SJSA1 (cell line): ENCODE measurements at places on chromosomes 11 and 22. TPM values are rescaled to one million over a fixed set of nuclear protein-coding genes. Genes with fewer than 3 reads are reported as not detected.

DNA sequence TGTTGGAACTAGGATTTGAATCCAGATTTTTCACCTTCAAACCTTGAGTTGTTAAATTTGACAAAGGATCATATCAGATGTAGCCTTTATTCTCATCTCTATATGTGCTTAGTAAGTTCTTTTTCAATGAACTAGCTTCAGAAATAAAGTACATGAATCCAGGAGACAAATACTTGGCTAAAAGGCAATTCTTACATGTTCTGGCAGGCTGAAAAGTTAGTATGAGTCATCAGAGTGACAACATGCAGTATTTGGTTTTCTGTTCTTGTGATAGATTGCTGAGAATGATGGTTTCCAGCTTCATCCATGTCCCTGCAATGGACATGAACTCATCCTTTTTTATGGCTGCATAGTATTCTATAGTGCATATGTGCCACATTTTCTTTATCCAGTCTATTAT, 40.4 kb downstream of the BBOX1 start:
- no peak overlapping the region for H3K4me3 ChIP-seq
- H3K27ac ChIP-seq: no peak overlapping the region
- no peaks in the 10 kb centered on the region for H3K36me3 ChIP-seq
- no peaks in the 10 kb centered on the region for H3K4me1 ChIP-seq
- DNase-seq: no peak

- DNase-seq: no peak
- H3K27ac ChIP-seq: no peak overlapping the region
- H3K4me3 ChIP-seq: no peak overlapping the region
- no peaks in the 10 kb centered on the region for H3K4me1 ChIP-seq
- H3K36me3 ChIP-seq: no peaks in the 10 kb centered on the region
- peaks cover 6% of the 10 kb centered on the region for H3K27me3 ChIP-seq
Measured at GRCh38 chr11:45247433-45247832, 38.7 kb downstream of the SYT13 start.

DNA sequence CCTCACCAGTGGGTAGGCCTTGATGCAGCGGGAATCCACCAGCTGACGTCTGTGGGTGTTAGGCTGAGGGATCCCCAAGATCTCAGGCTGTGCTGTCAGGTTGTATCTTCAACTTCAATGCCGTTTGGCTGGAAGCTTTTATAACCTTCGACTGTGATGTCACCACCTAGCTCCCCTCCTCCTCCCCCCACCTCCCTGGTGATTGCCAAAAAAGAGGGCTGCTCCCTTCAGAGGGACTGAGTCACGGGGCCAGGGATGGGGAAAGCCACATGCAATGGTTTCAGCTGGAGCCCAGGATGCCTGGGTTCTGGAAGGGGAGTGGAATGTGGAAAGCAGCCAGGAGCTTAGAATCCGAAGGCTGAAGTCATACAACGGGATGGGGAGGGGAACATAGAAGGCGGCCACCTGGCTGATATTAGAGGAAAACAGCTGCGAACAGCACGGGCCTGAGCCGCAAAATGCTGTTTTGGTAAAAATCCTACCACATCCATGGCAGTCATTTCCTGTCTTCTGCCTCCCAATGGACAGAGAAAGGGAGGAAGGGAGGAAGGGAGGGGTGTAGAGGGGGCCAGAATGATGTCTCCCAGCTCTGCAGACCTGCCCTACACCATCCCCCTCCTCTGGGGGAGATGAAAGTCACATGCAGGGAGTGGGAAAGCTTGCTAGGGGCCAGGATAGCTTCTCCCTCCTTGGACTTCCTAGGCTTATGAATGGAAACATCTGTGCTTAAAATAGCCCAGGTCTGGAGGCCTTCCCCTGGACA, at the start of gene LRRN4CL:
Gene LRRN4CL, minus strand, starts transcription at position 110 of the 763 bp plus-strand sequence. CDS start 1,022 bp downstream, outside the sequence.
- H3K36me3 ChIP-seq: peaks cover 46% of the 10 kb centered on the region
- H3K4me1 ChIP-seq: peaks cover 12% of the 10 kb centered on the region

- no peaks in the 10 kb centered on the region for H3K27me3 ChIP-seq
- peak overlapping the region; percentile 78 for H3K27ac ChIP-seq
- no peak for DNase-seq
- H3K36me3 ChIP-seq: no peaks in the 10 kb centered on the region
- H3K4me1 ChIP-seq: peaks cover 29% of the 10 kb centered on the region
Measured at GRCh38 chr22:33477120-33478111, 419.2 kb upstream of the SYN3 start.

DNA sequence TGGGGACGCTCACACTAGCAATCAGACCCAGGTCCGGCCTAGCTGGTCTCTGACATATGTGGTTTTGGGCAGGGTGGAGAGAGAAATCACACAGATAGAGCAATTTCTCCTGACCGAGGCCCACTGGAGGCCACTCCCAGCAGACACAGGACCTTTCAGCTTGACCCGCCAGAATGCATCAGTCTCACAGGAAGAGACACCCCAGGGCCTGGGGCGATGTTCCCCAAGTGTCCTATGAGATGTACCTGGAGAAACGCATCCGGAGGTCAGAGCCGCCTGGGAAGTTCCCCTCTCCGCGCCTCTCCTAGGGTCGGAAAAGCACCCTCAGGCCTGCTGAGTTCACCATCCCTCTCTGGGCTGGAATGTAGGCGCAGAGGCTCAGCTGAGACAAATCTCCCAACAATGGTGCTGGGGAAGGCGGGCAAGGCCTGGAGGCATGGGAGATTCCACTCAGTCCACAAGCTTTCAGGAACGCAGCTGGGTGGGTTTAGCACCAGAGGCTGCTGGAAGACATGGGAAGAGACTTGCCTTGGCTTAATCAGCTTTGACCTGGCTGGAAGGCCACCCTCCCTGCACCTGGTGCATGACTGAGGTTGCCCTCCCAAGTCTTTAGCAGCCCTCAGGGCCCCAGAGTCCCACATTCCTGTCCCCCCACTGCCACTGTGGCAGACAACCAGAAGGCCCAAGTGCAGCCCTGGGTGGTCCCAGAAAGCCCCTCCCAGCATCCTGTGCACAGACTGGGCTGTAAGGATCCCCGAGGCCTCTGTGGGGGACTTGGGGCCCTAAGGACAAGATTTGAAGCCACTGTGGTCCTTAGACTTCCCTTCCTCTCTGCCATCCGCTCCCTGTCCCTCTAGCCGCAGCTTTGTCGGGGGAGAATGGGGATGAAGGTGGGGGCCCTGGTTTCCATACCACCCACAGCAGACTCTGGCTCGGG, 57.5 kb downstream of the RTL6 start:
- no peaks in the 10 kb centered on the region for H3K27me3 ChIP-seq
- DNase-seq: peak; percentile 7
- H3K4me1 ChIP-seq: peaks cover 9% of the 10 kb centered on the region
- H3K27ac ChIP-seq: no peak overlapping the region

The KCNE3 gene
- not detected in 2 replicates for total RNA-seq

GRCh38 chr11:68818181-68818580, 23.5 kb downstream of the CPT1A start:
- H3K27me3 ChIP-seq: no peaks in the 10 kb centered on the region
- DNase-seq: no peak
- no peaks in the 10 kb centered on the region for H3K4me1 ChIP-seq
- peaks cover 54% of the 10 kb centered on the region for H3K36me3 ChIP-seq
- no peak overlapping the region for H3K27ac ChIP-seq

DNA sequence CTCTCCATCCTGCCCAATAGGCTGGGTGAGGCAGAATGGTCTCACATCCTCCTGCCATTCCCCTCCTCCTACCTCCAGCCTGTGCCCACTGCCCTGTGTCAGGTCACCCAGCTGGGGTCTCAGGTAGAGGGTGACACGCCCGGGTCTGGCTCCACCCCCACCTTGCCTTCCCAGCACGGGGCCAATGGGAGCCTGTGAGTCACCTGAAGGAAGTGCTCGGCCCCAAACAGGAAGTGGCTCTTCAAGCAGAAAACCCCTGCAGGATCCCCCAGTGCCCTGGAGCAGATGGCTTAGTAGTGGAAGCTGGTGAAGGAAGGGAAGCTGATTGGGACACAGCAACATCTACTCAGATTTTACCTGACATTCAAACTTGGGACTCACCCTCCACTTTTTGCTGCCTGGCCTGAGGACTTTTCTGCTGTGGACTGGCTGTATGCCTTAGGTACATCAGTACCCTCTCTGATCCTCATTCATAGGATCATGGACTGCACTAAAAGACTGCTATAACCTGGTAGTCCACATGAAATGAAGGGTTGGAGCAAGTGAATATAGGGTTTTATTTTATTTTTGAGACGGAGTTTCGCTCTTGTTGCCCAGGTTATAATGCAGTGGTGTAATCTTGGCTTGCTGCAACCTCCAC, 33.4 kb downstream of the GDPD5 start:
- no peak overlapping the region for H3K27ac ChIP-seq
- H3K36me3 ChIP-seq: no peaks in the 10 kb centered on the region
- DNase-seq: no peak
- peaks cover 15% of the 10 kb centered on the region for H3K4me1 ChIP-seq

- DNase-seq: no peak
- H3K36me3 ChIP-seq: peaks cover 28% of the 10 kb centered on the region
- H3K27me3 ChIP-seq: no peaks in the 10 kb centered on the region
- H3K4me1 ChIP-seq: peaks cover 14% of the 10 kb centered on the region
- no peak overlapping the region for H3K4me3 ChIP-seq
Measured at GRCh38 chr11:18392434-18393321, 1.7 kb upstream of the LDHA start.

The NTM gene
- 0.34 TPM in 1 of 2 replicates, not detected in the other for total RNA-seq

DNA sequence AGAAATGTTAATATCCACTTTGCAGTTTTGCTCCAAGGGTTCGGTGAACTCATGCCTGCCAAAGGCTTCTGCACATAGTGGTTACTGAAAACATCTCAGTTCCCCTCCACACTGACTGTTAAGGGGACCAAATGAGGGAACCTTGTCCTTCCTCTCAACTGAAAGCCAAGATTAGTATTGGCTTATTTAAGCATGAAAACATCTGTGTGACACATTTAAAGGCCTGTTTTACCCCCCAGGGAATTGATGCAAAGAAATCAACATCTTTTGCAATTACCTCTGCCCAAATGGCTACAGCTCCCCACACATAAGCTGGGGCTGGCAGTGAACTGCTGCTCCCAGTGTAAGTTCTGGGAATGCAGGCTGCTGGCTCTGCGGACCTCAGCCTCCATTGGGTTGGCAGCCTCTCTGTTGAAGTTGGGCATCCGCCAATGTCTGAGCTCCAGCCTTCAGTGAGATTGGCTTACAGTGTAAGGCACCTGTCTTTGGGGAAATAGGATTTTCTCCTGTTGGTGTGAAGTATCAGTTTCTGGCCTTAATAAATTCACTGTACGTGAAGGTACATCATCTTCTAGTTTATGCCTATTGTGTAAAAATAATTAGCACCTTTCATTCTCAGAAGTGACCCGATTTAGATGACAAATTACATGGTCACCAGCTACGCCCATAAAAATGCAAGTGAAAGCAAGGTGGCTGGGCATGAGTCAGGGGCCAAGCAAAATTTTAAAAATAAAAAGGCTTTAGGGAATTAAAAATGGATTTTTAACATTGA, 213.4 kb upstream of the SYN3 start:
- no peak overlapping the region for H3K27ac ChIP-seq

DNA sequence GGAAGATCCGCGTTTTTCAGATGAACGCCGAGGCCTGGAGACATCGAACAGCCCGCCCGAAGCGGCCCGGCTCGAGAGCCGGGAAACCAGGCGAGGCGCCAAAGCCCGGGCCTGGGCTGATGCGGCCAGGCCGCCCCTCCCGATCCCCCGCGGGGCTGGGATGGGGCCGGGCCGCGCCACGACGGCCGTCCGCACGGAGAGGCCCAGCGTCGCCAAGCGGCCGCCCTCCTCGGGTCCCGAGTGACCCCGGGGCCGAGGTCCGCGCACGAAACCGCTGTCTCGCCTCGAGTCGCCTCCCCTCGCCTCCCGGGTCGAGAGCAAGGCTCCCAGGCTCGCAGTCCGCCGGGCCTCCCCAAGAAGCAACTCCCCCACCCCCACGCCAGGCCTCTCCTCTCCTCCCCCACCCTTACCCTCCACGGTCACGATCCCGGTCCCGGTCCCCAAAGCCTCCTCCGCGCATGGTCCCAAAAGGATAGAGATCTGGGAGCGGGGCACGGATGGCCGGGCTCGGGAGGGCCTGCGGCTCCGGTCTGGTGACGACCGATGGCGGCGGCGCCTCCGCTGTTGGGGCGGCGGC, 482 bp downstream of the DDX17 start:
- peak overlapping the region; percentile 92 for H3K4me3 ChIP-seq
- H3K36me3 ChIP-seq: peaks cover 53% of the 10 kb centered on the region
- peaks cover 20% of the 10 kb centered on the region for H3K4me1 ChIP-seq

The SLC15A3 gene
- 26.5 and 35.8 TPM in 2 replicates for total RNA-seq

- peak overlapping the region; percentile 94 for H3K27ac ChIP-seq
- no peaks in the 10 kb centered on the region for H3K27me3 ChIP-seq
- H3K4me3 ChIP-seq: peak overlapping the region; percentile 1; the same call in 1 of the 2 replicates
- DNase-seq: peak; percentile 87
- peaks cover 71% of the 10 kb centered on the region for H3K4me1 ChIP-seq
Measured at GRCh38 chr11:96155627-96156378, 187.2 kb downstream of the MAML2 start.

DNA sequence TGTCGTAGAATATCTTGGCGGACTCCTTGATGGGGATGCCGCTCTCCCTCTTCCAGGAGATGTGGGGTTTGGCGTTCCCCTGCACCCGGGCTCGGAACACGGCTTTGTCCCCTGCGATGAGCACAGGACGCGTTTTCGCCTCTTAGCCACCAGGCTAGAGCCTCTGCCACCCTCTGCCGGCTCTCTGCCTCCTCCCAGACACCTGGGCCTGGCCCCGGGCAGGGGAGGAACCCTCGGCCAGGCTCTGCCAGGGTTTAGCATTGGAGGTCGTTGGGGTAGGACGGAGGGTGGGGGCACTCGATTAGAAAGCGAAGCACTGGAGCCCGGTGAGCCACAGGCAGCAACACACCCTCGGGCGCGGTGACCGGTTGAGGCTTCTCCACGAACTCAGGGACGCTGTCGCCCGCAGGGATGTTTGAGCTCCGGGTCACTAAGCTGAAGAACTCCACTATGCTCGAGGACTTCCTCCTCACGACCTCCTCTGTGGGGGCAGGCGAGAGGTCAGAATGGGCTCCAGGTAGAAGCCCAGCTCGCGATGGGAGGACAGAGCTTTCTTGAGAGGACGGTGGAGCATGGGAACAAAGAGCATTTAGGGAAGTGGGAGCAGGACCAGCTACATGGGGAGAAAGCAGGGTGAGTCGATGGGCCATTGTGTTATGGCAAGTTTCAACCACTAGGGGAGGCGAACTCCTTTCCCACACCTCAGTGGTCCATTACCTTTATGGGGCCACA, 4.3 kb downstream of the IGSF22 start:
- 0 out of 2 replicates have a peak, but pooled peaks cover 6% of the 10 kb centered on the region for H3K4me1 ChIP-seq
- H3K4me3 ChIP-seq: no peak overlapping the region; the same call in 1 of the 2 replicates
- DNase-seq: no peak

The SSH3 gene
- total RNA-seq: 13.4 and 17.5 TPM in 2 replicates

The SLC2A11 gene
- total RNA-seq: 0.50 and 3.0 TPM in 2 replicates

GRCh38 chr11:57493507-57494503, 21.7 kb downstream of the SLC43A1 start:
- H3K4me1 ChIP-seq: no peaks in the 10 kb centered on the region
- no peak overlapping the region for H3K4me3 ChIP-seq
- H3K27me3 ChIP-seq: no peaks in the 10 kb centered on the region
- no peak overlapping the region for H3K27ac ChIP-seq
- peaks cover 4% of the 10 kb centered on the region; the same call in 1 of the 2 replicates for H3K36me3 ChIP-seq

The NPTXR gene
- 2.1 and 2.2 TPM in 2 replicates for total RNA-seq

DNA sequence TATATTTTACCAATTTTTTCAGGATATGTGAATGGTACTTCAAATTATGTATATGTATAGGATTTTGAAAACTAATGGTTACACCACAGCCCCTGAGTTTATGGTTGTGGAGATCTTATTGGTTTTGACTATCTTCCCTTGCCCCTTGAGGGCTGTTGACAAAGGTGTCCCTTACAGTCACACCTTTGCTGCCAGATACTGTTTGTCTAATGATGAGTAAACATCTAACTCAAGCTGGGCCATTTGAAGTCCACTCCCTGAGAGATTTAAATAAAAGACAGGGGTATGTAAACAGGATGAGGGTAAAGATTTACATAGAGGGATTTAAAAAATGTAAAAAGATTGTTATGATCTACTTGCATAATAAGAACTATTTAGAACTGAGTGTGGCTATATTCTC, 38.9 kb upstream of the LUZP2 start:
- DNase-seq: no peak
- H3K4me3 ChIP-seq: no peak overlapping the region
